Fibroblast of lung (primary cell): ENCODE measurements at places on chromosomes 3 and 15. TPM values are rescaled to one million over a fixed set of nuclear protein-coding genes. Genes with fewer than 3 reads are reported as not detected.

DNA sequence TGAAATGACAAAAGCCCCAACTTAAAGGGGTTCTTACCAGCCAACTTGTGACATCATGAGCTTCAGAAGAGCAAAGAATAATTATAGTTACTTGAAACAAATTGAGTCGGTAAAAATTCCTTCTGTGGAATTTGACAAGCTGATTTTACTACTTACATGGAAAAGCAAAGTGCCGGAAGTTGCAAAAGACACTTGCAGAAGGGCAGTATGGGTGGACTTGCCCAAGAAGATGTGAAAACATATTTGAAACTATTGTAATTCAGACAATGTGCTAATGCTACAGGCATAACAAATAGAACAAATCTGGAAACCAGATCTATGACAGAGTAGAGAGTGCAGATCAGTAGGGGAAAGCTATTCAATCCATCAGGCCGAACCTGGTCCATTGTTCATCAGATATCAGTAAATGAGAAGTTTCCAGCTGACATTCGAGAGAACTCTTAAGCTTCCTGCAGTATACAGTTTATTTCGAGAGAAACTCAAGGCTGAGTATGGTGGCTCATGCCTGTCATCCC, 2.5 kb upstream of the KIF7 start:
- no peak for DNase-seq

ARRDC4 gene
- 10.6 and 27.3 TPM in 2 replicates for polyA plus RNA-seq

DNA sequence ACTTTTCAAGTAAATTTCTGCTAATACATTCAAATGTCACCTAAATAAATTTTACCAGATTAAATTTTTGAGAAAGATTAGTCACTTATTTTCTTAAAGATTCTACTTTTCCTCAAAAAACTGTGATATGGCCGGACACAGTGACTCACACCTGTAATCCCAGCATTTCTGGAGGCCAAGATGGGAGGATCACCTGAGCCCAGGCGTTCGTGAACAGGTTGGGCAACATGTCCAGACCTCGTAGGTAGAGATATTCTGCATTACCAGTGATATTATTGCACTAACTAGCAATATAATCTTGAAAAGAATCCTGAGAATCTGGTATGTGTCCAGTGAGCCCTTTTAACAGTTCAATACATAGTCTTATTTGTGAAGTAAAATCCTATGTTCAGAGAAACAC, 61.7 kb downstream of the CBLB start:
- DNase-seq = no peak

GRCh38 chr15:85700767-85701166, 94.0 kb downstream of the KLHL25 start:
- no peak for DNase-seq

CACNA2D3 gene
- polyA plus RNA-seq = 0.37 and 11.5 TPM in 2 replicates

DNA sequence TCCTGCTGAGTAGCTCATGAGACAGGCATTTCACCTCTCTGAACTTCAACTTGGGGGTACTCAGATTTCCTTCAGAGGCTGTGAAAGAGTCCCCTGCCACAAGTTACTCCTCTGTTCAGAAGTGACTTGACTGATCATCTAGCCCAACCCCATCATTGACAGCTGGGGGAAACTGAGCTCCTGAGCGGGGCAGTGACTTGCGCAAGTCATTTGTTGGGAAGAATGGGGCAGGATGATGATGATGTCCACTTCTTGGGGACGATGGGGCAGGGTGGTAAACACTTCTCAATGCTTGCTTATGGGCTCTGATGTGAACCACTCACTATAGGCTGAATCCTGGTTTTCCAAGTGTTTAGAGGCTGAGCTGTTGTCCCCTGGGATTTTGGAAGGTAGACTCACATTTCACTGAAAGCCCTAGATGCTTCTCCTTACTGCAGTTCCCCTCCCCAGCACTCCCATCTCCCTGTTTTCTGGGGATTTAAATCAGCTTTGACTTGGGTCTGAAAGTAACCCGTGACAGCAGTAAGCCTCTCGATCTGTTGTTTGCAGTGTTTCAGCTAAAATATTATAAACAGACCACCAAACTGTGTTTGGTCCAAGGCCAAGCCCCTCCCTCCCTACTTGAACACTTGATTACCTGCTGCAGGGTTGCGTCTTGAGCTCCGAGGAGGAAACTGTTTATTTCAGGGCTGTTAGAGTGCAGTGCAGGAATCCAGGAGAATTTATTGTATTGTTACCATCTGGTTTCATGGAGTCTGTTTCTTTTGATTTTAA, 25.1 kb downstream of the SMAD3 start:
- DNase-seq = no peak

PDE12 gene
- 11.2 and 15.3 TPM in 2 replicates for polyA plus RNA-seq

DNA sequence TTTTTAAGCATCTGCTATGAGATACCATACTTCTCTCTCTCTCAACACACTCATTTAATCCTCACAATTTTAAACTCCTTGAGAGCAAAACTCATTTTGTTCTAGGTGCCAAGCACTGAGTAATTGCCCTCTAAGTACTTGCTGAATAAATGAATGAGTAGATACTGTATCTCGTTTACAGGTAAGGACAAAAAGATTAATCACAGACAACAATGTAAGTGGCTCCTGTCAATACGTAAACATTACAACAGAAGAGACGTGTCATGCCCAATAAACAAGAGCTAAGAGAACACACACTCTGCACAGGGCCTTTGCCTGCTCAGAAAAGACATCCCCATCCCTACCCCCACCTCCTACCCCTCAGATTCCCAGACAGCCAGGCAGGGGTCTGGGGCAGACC, 59.8 kb downstream of the CHSY1 start:
- no peak for DNase-seq

DNA sequence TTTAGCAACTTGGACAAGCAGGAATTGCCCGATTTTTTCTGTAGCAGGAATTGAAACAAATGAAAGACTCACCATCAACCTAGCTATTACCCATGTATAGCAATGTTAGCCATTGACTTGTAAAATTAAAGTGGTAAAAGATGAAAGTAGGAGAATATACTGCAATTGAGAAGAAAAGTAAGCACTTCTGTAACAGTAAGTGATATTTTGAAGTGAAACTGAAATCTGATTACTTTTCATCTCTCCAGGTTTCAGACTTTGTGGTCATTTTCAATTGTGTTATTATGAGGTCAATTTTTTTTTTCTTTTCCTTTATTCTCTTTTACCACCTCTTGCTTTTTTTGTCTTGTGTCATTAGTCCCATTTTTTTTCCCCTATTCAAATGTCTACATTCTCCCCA, 1078.2 kb downstream of the ZPLD1 start:
- no peak for DNase-seq

GRCh38 chr3:3851621-3852323, 52.5 kb downstream of the LRRN1 start:
- DNase-seq = no peak

DNA sequence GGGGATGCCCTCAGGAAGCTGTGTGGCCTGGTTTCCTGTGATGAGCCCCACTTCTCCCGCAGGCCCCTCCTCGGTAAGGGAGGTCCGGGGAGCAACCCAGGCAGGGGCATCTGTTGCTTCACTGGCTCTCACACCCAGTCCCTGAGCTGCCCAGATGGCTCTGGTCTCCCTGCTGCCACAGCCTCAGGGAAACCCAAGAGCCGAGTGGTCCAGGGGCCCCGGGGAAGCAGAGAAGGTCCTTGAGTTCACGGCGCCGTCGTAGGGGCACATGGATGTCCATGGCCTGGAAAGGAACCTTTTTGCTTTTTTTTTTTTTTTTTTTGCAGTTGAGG, 13.3 kb upstream of the LRRC15 start:
- no peak for DNase-seq

DNA sequence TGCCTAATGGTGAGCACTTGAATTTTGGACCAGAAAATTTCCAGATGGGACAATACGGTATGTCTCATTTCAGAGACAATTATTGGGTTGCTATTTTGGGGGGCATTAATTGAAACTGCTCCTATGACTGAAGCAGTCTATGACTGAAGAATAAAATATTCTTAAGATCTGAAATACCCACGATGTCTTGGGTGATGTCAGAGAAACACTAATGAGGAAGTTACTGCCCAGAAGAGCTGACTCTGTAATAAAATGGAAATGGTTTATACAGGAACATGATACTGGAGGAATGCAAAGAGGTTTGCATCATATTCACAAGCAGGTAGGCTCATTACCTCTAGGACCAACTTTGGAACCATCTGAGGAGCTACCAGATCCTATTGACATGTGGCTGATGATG, 68.7 kb downstream of the IL12A start:
- no peak for DNase-seq

DNA sequence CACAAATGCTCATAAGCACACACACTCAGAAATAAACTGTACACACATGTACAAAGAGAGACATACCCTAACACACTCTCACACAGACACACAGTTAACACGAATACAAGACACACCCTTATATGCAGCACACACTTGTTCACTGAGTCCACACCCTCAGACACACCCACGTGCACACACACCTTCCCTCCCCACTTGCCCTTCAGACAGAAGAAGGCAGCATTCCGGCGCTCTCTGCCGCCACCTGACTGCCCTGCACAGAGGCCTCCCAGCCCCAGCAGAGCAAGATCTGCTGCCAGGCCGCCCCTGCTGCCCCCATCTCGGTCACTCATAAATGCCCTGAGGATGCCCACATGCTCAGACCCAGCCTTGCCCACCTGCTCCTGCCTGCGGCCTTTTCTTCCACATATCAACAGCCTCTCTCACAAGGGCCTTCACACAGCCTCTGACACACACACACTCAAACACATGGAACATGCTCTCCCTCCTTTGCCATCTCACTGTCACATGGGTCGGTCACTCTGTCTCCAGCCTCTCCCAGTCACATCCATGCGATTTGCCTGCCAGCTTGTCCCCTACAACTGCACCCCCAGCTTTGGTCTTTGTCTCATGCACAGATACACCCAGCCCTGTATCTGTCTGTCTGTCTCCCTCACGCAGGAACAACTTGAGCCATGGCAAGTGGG, 71.1 kb downstream of the EPHB3 start:
- DNase-seq = no peak

- DNase-seq = no peak
Observed at GRCh38 chr3:152830245-152830644, 4.7 kb upstream of the P2RY1 start.

CFAP100 gene
- polyA plus RNA-seq = not detected in 2 replicates

DNA sequence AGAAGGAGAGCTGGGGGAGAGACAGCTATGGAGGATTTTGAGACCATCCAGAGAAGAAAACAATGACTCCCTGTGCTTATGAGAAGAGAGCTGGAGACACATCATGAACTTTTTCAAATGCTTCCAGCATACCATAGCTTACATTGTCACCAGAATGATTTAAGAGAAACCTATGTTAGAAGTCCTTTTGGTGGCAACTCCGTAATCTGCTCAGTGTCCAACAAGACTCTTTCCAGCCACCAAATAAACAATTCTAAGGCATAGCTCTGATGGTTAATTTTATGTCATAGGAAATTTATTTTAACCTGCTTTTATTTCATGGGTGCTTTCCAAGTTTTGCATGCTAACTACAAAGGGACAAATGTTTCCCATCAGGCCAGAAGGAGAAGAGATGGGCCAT, 200.3 kb upstream of the MCTP2 start:
- DNase-seq = no peak

DAG1 gene
- 48.7 and 49.8 TPM in 2 replicates for polyA plus RNA-seq

DNA sequence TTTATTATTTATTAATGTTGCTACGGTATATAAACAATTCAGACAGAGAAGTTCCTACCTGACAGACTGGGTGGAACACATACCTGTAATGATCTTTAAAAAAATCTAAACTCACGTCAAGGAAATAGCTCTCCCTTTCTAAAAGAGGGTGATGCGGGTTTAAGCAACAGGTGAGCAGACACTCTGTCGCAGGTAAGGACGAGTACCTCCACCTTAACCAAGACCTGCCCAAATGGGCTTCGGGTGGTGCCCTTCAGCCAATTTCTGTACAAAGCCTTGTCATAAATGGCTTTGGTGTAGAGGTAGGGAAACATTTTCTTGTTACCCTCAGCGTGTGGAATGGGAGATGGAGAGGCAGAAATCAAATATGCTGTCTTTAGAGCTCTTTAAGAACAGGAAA, 67.0 kb downstream of the CHSY1 start:
- no peak for DNase-seq

GRCh38 chr15:77722759-77723460, 90.2 kb upstream of the LINGO1 start:
- DNase-seq = no peak

DNA sequence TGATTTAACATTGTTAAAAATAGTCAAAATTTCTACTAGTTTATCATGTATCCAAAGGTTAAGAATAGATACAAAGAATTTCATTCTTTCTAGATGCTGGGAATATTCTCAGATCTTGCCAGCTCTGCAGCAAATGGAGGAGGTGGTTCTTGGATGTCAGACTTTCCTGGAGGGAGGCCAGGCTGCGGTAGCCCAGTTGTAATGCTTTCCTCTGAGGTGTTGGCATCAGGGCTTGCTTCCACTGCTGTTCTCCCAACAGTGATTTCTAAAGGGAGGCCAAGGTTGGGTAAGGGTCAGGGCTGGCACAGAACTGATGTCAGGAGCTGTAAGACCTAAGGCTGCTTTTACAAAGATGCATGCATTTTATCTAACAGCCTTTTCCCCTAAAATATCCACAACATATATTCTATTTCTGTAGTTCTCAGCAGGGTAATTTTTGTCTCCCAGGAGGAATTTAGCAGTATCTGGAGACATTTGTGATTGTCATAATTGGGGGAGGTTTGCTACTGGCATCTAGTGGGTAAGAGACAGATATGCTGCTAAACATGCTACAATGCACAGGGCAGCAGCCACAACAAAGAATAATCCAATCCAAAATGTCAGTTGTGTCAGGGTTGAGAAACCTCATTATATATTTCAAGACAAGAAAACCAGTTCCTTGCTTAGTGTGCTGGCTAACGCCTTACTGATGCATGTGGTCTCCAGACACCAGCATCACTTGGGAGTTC, 42.0 kb upstream of the SPTSSB start:
- DNase-seq = peak; percentile 85

- peak; percentile 41 for DNase-seq
Observed at GRCh38 chr3:133443649-133444422, 44.0 kb downstream of the BFSP2 start.

- peak; percentile 18 for DNase-seq
Observed at GRCh38 chr3:81920816-81921215, 159.4 kb upstream of the GBE1 start.

- DNase-seq = no peak
Observed at GRCh38 chr3:178969004-178969700, 102.5 kb downstream of the ZMAT3 start.

BLM gene
- polyA plus RNA-seq = 1.7 and 3.7 TPM in 2 replicates

GRCh38 chr15:39054128-39054732, 489.6 kb upstream of the RASGRP1 start:
- DNase-seq = no peak

KLHL18 gene
- 27.8 and 29.1 TPM in 2 replicates for polyA plus RNA-seq

GRCh38 chr3:82633319-82633718, 871.9 kb upstream of the GBE1 start:
- DNase-seq = no peak

BTLA gene
- not detected in 2 replicates for polyA plus RNA-seq

DNA sequence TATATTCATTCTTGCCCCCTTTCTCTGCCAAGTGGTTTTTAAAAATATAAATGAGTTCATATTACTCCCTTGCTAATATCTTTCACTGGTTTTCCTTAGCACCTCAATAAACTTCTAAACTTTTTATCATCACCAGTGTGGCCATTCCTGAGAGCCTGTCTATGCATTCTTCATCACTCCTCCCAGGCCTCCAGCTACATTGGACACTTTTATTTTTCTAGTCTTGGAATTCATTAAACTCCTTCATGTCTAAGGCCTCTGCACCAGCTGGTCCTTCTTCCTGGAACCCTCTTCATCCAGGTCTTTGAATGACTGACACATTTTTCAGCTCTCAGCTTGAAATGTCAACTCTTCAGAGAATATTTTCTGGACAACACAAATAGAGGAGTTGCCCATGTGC, 120.4 kb upstream of the P2RY1 start:
- no peak for DNase-seq

- DNase-seq = no peak
Observed at GRCh38 chr3:16295298-16295890, 30.4 kb downstream of the OXNAD1 start.

GRCh38 chr15:100918034-100918689, 995 bp upstream of the LRRK1 start:
- DNase-seq = peak; percentile 65

CASR gene
- polyA plus RNA-seq = not detected in 2 replicates
